ENCODE measurements at places on chromosomes 13 and 19. TPM values are rescaled to one million over a fixed set of nuclear protein-coding genes. Genes with fewer than 3 reads are reported as not detected.

DNA sequence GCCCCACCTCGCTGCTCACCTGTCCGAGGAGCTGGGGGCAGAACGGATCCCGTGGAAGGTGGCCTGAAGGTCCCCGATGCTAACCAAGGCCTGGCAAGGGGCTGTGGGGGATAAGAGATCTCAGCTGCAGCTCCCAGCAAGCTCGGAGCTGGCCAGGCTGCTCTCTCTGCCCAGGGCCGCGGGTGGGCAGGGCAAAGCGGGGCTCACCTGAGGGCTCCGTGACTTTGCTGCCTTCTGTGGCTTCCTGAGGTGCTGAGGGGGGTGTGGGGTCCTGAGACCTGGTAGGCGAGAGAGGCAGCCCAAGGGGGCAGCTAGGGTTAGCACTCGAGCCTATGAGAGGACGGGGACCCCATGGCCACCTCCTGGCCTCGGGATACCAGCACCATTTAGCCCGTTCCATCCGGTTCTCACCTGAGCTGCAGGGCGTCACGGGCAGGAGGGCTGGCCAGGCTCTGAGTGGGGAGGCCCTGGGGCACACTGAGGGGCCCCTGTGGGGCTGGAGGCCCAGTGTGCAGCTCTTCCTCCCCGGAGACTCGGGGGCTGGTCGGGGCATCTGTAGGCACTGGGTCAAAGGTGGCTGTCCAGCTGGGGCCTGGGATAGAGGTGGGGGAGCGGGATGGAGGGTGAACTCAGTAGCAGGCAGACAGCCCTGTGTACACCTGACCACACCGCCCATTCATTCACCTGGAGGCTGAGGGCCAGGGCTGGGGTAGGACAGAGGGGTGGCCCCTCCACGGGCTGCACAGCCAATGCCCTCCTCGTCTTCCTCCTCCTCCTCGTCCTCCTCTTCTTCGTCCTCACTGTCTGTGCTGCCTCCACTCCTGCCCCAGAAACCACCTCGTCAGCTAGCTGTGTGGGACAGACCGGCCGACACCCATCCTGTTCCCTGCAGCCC lies 3.1 kb upstream of the TMEM86B start:
- no peak overlapping the region for H3K27ac ChIP-seq
- no peak for DNase-seq
- no peak overlapping the region for H3K4me3 ChIP-seq
- H3K27me3 ChIP-seq, result no peaks in the 10 kb centered on the region
- peaks cover 2% of the 10 kb centered on the region for H3K4me1 ChIP-seq

DNA sequence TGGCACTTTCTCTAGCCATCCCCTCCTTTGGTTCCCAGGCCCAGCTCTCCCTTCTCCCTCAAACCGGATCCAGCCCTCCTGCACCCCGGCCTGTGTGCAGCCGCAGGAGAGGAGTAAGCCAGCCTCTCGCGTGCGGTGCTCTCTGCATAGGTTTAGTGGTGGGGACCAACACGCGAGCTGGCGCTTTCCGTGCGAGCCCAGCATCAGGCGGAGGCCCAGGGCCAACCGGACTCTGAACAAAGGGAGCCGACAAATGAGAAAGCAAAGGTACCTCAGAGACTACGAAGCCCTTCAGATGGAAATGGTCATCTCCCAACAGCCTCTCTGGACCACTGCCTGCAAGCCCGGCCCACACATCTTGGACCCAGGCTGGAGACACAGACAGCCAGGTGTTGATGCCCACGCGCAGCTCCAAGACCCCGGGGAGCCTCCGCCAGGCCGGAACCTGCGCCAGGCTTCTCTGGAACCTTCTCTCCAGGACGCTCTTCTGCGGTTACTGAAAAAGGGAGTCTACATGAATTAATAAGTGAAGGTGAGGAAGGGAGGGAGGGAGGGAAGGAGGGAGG lies 16.5 kb upstream of the LATS2 start:
- no peak for DNase-seq
- H3K36me3 ChIP-seq, result peaks cover 2% of the 10 kb centered on the region
- peaks cover 26% of the 10 kb centered on the region for H3K27me3 ChIP-seq
- peaks cover 23% of the 10 kb centered on the region for H3K4me1 ChIP-seq
- H3K27ac ChIP-seq, result no peak overlapping the region
- H3K4me3 ChIP-seq, result peak overlapping the region; percentile 24

- no peaks in the 10 kb centered on the region for H3K4me1 ChIP-seq
- H3K4me3 ChIP-seq, result no peak overlapping the region
- H3K27me3 ChIP-seq, result no peaks in the 10 kb centered on the region
- no peak for DNase-seq
- no peaks in the 10 kb centered on the region for H3K36me3 ChIP-seq
- H3K27ac ChIP-seq, result no peak overlapping the region
These were observed 99.0 kb downstream of the PCDH20 start for GRCh38 chr13:61316647-61317046.

DNA sequence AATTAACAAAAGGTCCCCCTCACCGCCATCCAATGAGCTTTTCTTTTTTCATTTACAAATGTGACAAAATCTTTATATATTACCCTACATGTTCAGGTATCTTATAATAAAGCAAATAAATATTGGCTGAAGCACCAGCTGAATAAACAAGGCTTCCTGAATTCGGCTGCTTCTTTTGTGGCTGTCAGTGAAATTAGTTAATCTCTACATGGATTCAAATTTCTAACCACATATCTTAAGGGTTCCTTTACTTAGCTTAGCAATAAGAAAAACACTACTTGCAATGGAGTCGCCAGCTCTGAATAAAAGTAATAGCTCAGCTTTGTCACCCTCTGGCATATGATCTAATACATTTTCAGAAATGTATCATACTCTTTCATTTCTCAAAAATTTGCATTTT lies 104.3 kb downstream of the CCNA1 start:
- H3K27ac ChIP-seq, result no peak overlapping the region
- H3K4me3 ChIP-seq, result no peak overlapping the region
- no peaks in the 10 kb centered on the region for H3K4me1 ChIP-seq

Gene ZNF628
- 7.3 TPM for total RNA-seq

Gene TMEM238
- 20.6 TPM for total RNA-seq

GRCh38 chr19:5132206-5132560 lies 163.3 kb downstream of the KDM4B start:
- H3K36me3 ChIP-seq, result peaks cover 3% of the 10 kb centered on the region
- peaks cover 22% of the 10 kb centered on the region for H3K4me1 ChIP-seq
- H3K27me3 ChIP-seq, result no peaks in the 10 kb centered on the region
- H3K4me3 ChIP-seq, result no peak overlapping the region

Gene UBL5
- total RNA-seq, result 349 TPM

Gene YJEFN3
- total RNA-seq, result 12.8 TPM

DNA sequence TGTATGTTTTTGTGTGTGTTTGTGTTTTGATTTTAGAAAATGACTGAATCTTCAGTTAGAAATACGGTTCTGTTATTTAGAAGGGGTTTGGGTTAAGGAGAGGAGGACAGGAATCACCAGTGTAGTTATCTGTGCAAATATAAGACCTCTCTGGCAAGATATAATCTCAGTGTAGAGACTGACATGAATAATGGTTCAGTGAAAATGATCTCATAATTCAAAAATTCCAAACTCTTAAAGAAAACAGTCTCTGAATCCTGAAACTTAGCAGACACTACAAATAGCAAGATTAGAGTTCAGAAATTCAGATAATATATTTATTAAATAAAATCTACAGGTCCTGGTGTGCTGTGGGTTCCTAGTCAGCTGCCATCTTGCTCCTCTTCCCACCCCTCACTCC lies 73.5 kb downstream of the PDS5B start:
- no peak overlapping the region for H3K4me3 ChIP-seq
- H3K27ac ChIP-seq, result no peak overlapping the region
- H3K36me3 ChIP-seq, result peaks cover 45% of the 10 kb centered on the region
- no peaks in the 10 kb centered on the region for H3K27me3 ChIP-seq

DNA sequence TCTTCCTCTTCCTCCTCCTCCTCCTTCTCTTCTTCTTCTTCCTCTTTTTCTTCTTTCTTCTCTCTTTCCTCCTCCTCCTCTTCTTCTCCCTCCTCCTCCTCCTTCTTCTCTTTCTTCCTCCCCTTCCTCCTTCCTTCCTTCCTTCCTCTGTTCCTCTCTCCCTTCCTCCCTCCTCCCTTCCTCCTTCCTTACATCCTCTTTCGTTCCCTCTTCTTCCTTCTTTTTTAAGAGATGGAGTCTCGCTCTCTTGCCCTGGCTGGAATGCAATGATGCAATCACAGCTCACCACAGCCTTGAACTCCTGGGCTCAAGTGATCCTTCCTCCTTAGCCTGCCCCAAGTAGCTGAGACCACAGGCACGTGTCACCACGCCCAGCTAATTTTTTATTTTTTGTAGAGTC lies 13.2 kb downstream of the EHD2 start:
- H3K27me3 ChIP-seq, result peaks cover 9% of the 10 kb centered on the region
- H3K27ac ChIP-seq, result no peak overlapping the region
- H3K36me3 ChIP-seq, result no peaks in the 10 kb centered on the region
- H3K4me3 ChIP-seq, result no peak overlapping the region
- no peak for DNase-seq
- peaks cover 22% of the 10 kb centered on the region for H3K4me1 ChIP-seq

Gene FPR3
- not detected for total RNA-seq

GRCh38 chr13:48096670-48097069 lies 1.8 kb upstream of the MED4 start:
- no peak overlapping the region for H3K4me3 ChIP-seq
- H3K4me1 ChIP-seq, result peaks cover 27% of the 10 kb centered on the region
- DNase-seq, result no peak
- H3K36me3 ChIP-seq, result peaks cover 12% of the 10 kb centered on the region

Gene POSTN
- not detected for total RNA-seq

Gene PROSER3
- total RNA-seq, result 59.1 TPM

- H3K4me3 ChIP-seq, result no peak within 1 kb of the TSS
- peaks cover 38% of the 10 kb centered on the region for H3K27me3 ChIP-seq
- H3K27ac ChIP-seq, result no peak within 1 kb of the TSS
These were observed at the start of gene GRIN3B for GRCh38 chr19:1000095-1000494. Gene GRIN3B (plus strand): TSS chr19:1000419. CDS start chr19:1000438, 19 bp downstream.

DNA sequence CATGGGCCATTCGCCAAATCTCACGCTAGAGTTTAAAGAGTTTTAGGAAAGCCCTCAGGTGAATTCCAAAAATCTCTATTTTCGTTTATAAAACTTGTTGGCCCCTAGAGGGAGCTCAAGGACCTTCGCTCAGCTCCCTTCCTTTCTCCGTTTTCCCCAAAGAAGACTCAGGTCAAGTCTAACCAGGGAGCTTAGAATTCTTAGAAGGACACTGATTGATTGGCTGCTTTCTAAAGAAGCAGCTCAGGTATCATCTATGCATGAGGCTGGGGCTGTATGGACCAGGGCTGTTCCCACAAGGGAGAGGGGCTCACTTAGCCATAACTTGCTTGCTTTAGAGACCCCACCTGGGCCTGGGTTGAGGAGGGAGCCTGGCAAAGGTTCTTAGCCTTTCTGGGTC lies 20.5 kb downstream of the DZIP1 start:
- H3K36me3 ChIP-seq, result no peaks in the 10 kb centered on the region
- no peaks in the 10 kb centered on the region for H3K4me1 ChIP-seq
- peak; percentile 35 for DNase-seq
- H3K4me3 ChIP-seq, result no peak overlapping the region
- H3K27me3 ChIP-seq, result peaks cover 18% of the 10 kb centered on the region

DNA sequence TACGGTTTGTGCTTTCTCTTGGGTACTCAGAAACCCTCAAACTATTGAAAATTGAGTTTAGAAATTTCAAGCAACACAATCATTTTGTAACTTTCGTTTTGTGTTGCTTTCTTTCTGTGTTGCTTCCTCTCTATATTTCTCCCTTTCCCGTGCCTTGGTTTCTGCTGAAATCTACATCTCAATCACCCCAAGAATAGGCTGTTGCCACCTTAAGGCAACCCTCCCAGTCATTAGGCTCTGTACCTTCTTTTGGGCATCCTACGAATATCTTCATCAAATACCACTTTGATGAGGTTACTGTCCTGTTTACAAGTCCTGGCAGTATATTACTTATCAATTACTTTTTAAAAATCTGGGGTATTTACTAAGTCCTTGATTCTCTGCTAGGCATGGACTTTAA lies 621.6 kb downstream of the GPC6 start:
- H3K36me3 ChIP-seq, result no peaks in the 10 kb centered on the region
- DNase-seq, result no peak
- no peaks in the 10 kb centered on the region for H3K4me1 ChIP-seq
- no peak overlapping the region for H3K4me3 ChIP-seq
- no peak overlapping the region for H3K27ac ChIP-seq
- no peaks in the 10 kb centered on the region for H3K27me3 ChIP-seq

- H3K27ac ChIP-seq, result no peak overlapping the region
- no peaks in the 10 kb centered on the region for H3K27me3 ChIP-seq
- H3K4me1 ChIP-seq, result peaks cover 28% of the 10 kb centered on the region
- H3K36me3 ChIP-seq, result peaks cover 51% of the 10 kb centered on the region
These were observed 14.3 kb upstream of the ILF3 start for GRCh38 chr19:10639836-10640235.

- H3K27ac ChIP-seq, result no peak overlapping the region
- no peaks in the 10 kb centered on the region for H3K27me3 ChIP-seq
- DNase-seq, result no peak
- H3K36me3 ChIP-seq, result no peaks in the 10 kb centered on the region
- H3K4me3 ChIP-seq, result no peak overlapping the region
These were observed 43.3 kb downstream of the ATP11A start for GRCh38 chr13:112733112-112733511.

Gene PGLYRP1
- total RNA-seq, result not detected

- peak; percentile 55 for DNase-seq
- H3K27ac ChIP-seq, result no peak overlapping the region
- H3K4me3 ChIP-seq, result no peak overlapping the region
- peaks cover 6% of the 10 kb centered on the region for H3K4me1 ChIP-seq
These were observed 12.3 kb upstream of the CADM4 start for GRCh38 chr19:43651758-43652545.

GRCh38 chr19:21023901-21024300 lies 3.4 kb downstream of the ZNF430 start:
- H3K36me3 ChIP-seq, result peaks cover 77% of the 10 kb centered on the region
- no peak overlapping the region for H3K27ac ChIP-seq
- peaks cover 62% of the 10 kb centered on the region for H3K4me1 ChIP-seq
- no peak for DNase-seq

DNA sequence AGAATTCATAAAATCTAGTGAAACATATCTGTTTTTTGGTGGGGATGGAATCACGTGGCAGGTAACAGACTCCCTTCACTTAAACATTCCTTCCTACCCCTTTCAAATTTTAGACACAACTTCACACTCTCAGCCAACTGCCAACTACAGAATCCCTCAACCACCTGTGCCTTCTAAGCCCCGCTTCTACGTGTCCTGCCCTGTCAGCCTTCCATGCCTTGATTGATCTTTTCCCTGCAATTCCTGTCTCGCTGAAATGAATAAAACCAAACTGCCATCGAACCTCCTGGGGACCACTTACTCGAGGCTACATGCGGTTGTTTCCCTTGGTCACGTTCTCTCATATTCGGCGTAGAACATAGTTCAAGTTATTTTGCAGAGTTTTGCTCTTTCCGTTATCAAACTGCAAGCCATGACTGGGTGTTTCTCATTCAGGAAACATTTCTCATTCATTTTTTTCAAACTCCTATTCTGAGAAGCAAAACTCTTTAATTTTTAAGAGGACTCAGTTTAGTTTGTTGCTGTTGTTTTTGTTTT lies 1.1 kb downstream of the ZNF625 start:
- peak overlapping the region; percentile 85 for H3K4me3 ChIP-seq
- H3K27ac ChIP-seq, result peak overlapping the region; percentile 76
- peaks cover 19% of the 10 kb centered on the region for H3K36me3 ChIP-seq
- H3K27me3 ChIP-seq, result no peaks in the 10 kb centered on the region
- peaks cover 22% of the 10 kb centered on the region for H3K4me1 ChIP-seq
